ENCODE measurements at places on chromosomes 4 and X. TPM values are rescaled to one million over a fixed set of nuclear protein-coding genes. Genes with fewer than 3 reads are reported as not detected.
A peak's percentile ranks its signal among the peaks of the same experiment; 100 is the strongest.

DNA sequence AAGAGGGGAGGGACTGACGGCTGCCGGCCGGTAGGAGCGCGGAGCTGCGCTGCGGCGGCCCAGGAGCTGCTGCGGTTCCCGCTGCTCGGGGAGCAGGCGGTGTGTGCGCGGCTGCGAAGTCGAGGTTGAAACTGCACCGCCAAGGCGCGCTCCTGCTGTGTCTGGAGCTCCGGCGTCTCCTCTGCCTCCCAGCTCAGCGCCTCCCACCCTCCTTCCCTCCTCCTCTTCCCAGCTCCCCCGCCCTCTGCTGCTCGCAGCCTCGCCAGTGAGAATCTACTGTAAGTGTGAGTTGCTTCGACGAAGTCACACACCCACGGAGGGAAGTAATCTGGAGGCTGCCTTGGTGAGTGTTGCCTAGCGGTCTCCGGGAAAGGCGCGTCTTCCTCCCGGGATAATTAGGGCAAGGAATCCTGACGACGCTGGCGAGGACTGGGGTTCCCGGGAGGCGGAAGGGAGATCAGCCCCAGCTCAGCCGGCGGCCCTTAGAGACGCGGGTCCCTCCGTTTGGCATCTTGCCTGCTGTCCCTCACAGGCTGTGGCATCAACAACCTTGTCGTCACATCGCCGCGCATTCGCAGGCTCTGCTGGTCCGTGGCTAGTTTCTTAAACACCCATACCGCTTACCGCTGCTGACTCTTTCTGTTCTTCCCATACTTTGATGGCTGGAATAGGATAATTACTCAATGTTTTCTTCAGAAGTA, at the start of gene EPHA5:
Gene EPHA5 (minus strand): TSS at position 159 of the 701 bp plus-strand sequence. CDS start 747 bp downstream, outside the sequence.
- DNase-seq: no peak

DNA sequence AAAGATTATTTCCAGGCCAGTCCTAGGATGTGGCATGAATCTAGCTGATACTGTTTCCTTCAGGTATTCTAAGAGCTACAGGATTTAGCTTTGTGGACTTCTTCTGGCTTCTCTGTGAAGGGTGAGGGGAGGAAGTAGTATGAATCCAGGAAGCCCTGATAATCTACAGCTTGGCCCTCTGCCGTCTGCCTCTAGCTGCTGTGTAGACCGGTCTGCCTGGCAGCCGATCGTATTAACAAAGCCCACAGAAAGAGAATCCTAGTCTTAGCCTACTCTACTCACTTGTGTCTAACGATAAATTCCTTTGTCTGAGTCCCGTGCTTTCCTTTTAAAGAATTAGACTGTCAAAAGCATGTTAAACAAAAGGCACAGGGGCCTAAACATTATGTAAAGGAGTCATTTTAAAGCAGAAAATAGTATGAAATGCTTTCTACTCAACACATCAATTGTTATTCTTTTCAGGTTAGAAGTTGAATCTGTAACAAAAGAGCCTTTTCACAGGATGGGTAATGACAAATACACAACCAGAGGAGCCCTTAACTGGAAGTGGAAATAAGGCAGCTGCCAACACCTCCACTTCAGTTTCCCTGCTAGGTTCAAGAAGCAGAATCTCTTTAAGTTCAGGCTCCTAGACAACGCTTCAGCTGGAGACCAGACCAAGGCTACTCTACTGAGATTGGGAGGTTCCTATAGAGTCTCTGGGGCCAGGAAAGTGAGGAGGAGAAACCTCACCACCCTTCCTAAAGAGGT, 48.9 kb upstream of the UCP1 start:
- no peak for DNase-seq

CT45A5 gene
- total RNA-seq: not detected

GRCh38 chr4:11614426-11614825, 185.7 kb upstream of the HS3ST1 start:
- no peak for DNase-seq

DACH2 gene
- not detected for total RNA-seq

TXK gene
- total RNA-seq: 4.8 TPM

GRCh38 chr4:26088433-26088928, 174.5 kb downstream of the SMIM20 start:
- DNase-seq: no peak

DNA sequence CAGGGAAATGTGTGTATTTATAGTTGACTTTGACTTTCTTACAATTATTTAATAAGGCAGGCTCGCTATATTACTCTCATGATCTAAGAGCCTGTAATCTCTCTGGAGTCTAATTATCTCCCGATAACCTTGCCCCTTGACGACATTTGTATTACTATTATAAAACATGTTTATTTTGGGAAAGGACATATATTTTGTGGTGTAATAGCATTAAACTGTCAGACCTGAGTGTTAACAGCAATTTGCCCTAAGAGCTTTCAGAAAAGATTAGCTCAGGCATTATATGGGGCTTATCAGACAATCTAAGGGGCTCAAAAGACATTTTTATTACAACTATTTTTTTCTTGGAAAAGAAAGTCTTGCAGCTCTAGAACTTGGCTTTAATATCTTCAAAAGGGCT, 427.9 kb upstream of the SLIT2 start:
- DNase-seq: no peak

DNA sequence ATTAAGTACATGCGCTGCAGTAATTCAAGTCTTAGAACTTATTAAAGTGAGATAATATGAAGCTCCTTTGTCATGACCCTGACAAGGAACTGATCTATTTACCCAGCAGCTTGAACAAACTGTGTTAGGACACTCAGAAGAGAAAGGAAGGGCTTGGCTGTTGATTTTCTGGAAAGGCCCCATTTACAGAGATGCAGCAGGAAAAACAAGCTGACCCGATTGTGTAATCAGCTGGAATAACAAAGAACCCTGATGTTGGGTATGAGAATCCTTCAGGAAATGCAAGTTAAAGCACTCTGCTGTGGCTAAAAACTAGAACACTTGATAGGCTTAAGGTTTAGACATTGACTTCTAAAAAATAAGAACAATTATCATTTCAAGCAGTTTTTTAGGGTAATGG, 64.8 kb downstream of the TBC1D9 start:
- DNase-seq: no peak

GPR34 gene
- 0.38 TPM for total RNA-seq

GRCh38 chr4:121397434-121397833, 16.6 kb upstream of the QRFPR start:
- no peak for DNase-seq

- DNase-seq: no peak
Observed at GRCh38 chr4:137363496-137363895, 168.8 kb downstream of the PCDH18 start.

SUPT20HL2 gene
- total RNA-seq: not detected

DNA sequence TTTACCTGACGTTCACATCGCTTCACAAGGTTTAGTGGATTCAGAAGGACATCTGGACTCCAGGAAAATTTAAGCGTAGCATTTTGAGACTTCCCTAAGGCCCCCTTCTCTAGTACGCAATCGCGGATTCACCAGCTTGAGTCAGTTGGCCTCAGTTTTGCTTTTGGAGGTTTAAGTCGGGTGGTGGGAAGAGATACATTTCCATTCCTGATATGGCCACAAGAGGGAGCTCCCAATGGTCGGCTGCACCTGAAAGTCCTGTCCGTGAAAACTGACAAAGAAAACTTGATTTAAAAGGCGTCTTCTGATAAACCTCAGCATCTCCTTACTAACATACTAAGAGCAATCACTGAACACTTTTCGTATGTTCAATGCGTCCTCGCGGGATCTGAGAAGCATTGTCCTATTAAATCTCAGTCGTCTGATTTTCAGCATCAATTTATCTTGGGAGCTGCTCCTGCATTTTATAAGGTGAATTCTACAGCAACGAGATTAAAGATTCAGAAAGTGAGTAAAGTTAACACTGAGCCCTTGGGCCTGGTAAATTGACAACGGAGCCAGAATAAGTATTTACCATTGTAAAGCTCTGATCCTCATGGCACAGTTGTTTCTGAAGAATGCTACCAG, 50.6 kb downstream of the LGI2 start:
- peak; percentile 12 for DNase-seq

GRCh38 chr4:46684041-46684440, 225.0 kb downstream of the COX7B2 start:
- DNase-seq: no peak

GRCh38 chr4:85611661-85612060, 136.7 kb downstream of the ARHGAP24 start:
- no peak for DNase-seq

DNA sequence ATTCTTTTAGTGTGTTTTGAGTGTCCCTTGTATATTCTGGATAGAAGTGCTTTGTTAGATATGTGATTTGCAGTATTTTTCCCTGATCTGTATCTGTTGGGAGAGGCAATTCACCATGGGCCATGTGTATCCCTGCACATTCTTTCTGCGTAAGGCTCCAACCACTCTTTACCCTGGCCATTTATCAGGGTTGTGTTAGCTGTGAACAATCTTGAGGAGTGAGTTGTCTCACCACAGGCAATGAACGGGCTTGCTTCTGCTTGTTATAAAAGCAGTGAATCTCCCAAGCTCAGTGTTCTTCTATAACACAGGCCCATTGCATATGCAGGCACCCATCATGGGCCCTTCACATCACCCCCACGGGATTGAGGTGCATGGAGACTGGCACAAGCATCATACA, 18.9 kb upstream of the SMIM10 start:
- no peak for DNase-seq

DNA sequence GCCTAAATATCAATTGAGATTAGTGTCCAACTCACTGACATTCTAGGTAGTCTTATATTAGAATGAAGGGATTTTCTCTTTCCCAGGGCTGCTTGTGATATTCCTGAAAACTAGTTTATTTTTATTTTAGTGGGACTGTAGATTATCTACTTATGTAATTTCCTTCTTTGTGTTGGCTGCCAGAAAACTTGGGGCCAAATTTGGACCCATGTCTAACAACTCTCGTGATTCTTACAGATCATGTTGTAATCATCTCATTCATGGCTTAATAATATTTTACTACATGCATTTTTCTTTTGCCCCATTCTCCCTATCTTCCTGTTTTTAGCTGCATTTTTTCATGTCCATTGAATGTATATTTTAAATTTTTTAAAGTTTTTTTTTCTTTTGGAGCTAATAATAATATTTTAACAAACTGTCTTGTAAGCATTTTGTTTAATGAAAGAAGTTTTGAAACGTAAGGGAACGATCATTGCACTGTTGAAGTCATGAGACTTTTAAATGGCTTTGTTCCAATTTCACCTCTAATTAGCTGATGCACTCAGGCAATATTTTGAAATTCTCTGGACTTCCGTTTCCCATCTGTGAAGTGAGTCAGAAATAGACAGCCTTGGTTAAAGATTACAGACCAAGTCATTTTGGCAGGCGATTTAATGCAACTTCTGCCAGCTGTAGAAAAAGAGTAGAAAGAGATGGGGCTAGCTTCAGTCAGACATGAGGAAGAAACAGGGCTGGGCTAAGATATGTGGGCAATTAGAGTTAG, 14.3 kb upstream of the TDO2 start:
- no peak for DNase-seq

DNA sequence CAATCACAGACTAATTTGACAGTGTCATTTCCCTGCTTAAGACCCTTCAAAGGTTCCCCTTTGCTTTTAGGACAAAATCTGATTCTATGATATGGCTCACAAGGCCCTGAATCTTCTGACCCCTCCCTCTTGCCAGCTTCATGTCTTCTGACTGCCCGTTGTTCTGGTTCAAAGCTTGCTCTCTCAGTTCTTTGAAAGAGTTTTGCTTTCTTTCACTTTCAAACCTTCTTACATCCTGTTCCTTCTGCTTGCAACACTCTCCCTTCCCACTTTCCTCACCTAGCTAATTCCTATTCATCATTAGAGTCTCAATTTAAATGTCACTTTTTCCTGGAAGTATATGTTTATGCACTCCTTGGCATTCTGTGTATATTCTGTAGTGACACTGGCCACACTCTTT, 299.2 kb downstream of the IDS start:
- no peak for DNase-seq

- no peak for DNase-seq
Observed at GRCh38 chr4:1945124-1945895, 63.5 kb downstream of the NELFA start.

DNA sequence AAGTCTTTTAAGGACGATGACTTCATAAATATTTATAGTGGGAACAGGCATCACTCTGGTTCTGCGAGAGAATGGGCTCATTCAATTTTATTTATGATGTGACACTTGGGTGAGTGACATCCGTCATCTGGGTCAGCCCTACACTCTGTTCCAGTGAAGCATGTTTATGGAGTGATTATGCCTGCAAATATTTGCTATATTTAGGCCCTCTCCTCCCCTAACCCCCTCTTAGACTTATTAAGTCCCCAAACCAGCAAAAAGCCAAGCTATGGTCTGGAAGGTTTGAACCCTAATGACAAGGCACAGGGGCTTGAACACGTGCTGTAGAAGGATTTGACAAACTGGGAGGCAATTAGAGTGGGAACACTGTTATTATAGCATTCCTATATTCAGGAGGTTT, 55.9 kb downstream of the C4orf51 start:
- no peak for DNase-seq

DNA sequence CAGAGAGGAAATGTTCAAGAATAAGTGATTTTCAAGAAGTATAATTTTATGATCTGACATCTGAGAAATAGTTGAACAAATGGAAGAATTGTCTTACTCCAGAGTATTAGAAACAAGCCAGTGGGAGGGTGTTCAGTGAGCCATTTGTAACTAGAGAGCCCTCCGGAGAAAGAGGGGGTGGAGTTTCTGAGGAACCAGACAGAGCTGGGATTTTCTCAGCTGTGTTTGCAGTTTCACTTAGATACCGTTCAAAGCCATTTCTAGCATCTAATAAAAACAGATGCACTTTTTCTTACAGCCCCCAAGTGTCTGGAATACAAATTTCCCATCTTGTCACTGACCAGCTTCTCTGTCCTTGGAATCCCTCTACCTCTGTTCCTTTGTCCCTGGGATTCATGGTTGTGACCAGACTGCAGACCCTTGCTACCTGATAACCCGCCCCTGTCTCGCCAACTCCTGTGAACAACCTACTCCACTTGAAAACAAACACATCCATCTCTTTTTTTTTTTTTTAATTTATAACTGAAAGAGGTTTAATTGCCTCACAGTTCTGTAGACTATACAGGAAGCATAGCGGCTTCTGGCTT, 132.8 kb upstream of the KLF3 start:
- DNase-seq: no peak

- DNase-seq: no peak
Observed at GRCh38 chr4:86755388-86755787, 93.8 kb downstream of the SLC10A6 start.

GRCh38 chr4:130808492-130808891, 1712.5 kb downstream of the C4orf33 start:
- no peak for DNase-seq
